ENCODE measurements at places on chromosomes 11 and 22.
A peak's percentile ranks its signal among the peaks of the same experiment; 100 is the strongest.

- no peak for DNase-seq
Observed at GRCh38 chr11:134660416-134660815, 248.4 kb upstream of the B3GAT1 start.

- DNase-seq: no peak
Observed at GRCh38 chr22:43431808-43432554, 20.2 kb downstream of the MPPED1 start.

GRCh38 chr22:28741200-28741784 is 328 bp downstream of the CHEK2 start:
- no peak for DNase-seq

GRCh38 chr11:134070342-134070845 is 1.5 kb downstream of the JAM3 start:
- DNase-seq: no peak

- no peak for DNase-seq
Observed at GRCh38 chr22:42814215-42814614, 42.9 kb downstream of the ARFGAP3 start.

GRCh38 chr11:45470151-45470793 is 184.1 kb upstream of the SYT13 start:
- no peak for DNase-seq

DNA sequence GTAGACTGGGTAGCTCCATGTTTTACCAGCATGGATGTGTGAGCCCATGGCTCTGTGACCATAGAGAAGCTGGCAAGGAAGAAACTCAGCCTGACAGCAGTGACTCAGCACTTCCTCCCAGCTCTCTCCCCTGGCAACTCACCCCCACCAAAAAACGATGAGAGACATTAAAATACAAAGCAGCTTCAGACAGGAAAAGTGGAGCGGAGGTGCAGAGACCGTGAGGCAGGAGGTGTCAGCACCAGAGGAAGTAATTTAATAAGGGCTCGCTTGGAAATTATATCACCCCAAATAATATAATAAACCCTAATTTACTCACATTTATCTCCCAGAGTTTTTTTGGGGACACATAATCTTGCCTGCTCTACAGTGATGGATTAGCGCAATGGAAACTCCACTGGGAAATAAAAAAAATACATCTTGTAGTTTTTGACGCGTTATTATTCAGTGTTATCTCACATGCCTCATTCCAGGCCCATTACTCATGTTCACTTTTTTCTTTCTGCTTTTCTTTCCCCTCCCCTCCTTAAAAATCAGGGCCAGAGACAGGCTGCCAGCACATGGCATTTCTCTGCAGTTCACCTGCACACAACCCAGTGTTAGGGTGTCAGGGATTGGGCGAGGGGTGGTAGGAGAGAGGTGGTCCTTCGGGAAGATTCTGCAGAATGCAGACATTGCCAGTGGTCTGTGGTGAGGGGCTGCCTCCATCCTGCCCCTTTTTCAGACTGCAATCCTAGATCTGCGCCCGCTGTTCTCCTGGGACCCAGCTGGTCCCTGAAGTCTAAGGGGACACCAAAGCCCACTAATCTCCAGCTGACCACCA is 170.8 kb downstream of the BUD13 start:
- no peak for DNase-seq

- no peak for DNase-seq
Observed at GRCh38 chr11:2271327-2272227, 1.2 kb upstream of the ASCL2 start.

GRCh38 chr11:6418557-6419008 is 311 bp downstream of the APBB1 start:
- no peak for DNase-seq

GRCh38 chr11:60899046-60899936 is 7.1 kb downstream of the PRPF19 start:
- peak; percentile 46 for DNase-seq

GRCh38 chr22:31830721-31831070 is 76.9 kb downstream of the DEPDC5 start:
- DNase-seq: no peak

- no peak for DNase-seq
Observed at GRCh38 chr22:36274531-36274930, 21.6 kb downstream of the APOL1 start.

DNA sequence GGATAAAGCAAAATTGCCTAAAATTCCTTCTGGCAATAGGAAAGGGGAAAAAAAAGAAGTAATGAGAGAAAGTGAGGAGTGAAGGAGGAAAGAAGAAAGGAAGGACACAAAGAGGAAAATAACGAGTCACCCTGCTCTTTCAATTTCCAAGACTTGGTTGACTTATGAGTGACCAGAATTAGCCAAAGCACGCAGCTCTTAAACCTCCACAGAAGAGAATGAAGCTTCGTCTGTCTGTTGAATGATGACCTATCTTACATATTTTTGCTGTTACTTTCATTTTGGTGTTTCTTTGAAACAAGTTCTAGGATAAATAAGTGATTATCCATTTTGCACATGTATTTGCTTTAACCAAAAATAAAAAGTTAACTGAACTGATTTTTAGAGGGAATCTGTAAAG is 728 bp downstream of the MMP27 start:
- DNase-seq: no peak

GRCh38 chr11:121132211-121132976 is 31.4 kb downstream of the TECTA start:
- DNase-seq: no peak

- no peak for DNase-seq
Observed at GRCh38 chr22:29251981-29252911, 15.5 kb downstream of the RHBDD3 start.
